ENCODE measurements at places on chromosomes 13 and 19. TPM values are rescaled to one million over a fixed set of nuclear protein-coding genes. Genes with fewer than 3 reads are reported as not detected.

Gene ZNF610
- 1.1 TPM for total RNA-seq

Gene HSD17B14
- total RNA-seq, result 2.6 TPM

Gene C19orf33
- total RNA-seq, result 0.58 TPM

Gene STOML3
- not detected for total RNA-seq

Gene PTGIR
- 13.4 TPM for total RNA-seq

Gene ZNF667
- 2.0 TPM for total RNA-seq

Gene FAM124A
- not detected for total RNA-seq

Gene RXFP2
- total RNA-seq, result not detected

Gene ZNF709
- 4.8 TPM for total RNA-seq

Gene CACNA1A
- 1.5 TPM for total RNA-seq

Gene KLK14
- total RNA-seq, result 0.82 TPM

Gene LSM7
- 152 TPM for total RNA-seq

Gene SF3A2
- total RNA-seq, result 117 TPM

Gene SIGLEC6
- 28.7 TPM for total RNA-seq

Gene GRIN2D
- 1.2 TPM for total RNA-seq

Gene MCEMP1
- not detected for total RNA-seq
